ENCODE measurements at places on chromosomes 6 and 20. TPM values are rescaled to one million over a fixed set of nuclear protein-coding genes. Genes with fewer than 3 reads are reported as not detected.

PSORS1C1 gene
- 11.9 TPM for total RNA-seq

BEND6 gene
- total RNA-seq, result 1.1 TPM

TP53TG5 gene
- total RNA-seq, result not detected

OR2H2 gene
- total RNA-seq, result not detected

OOEP gene
- not detected for total RNA-seq

PAK5 gene
- not detected for total RNA-seq

VWA7 gene
- 0.09 TPM for total RNA-seq

SYCP2 gene
- 0.19 TPM for total RNA-seq

HLA-DMA gene
- total RNA-seq, result 0.27 TPM

PRR18 gene
- not detected for total RNA-seq

GABRR1 gene
- not detected for total RNA-seq

NINL gene
- 7.6 TPM for total RNA-seq

LHFPL5 gene
- total RNA-seq, result not detected

TGM3 gene
- not detected for total RNA-seq
